Naive thymus-derived CD8-positive, alpha-beta T cell (primary cell): ENCODE measurements at places on chromosomes 12 and 14.
A peak's percentile ranks its signal among the peaks of the same experiment; 100 is the strongest.

- no peak overlapping the region for H3K4me3 ChIP-seq
- no peak for DNase-seq
- no peaks in the 10 kb centered on the region for H3K36me3 ChIP-seq
- no peaks in the 10 kb centered on the region for H3K4me1 ChIP-seq
- H3K27me3 ChIP-seq: no peaks in the 10 kb centered on the region
- no peak overlapping the region for H3K27ac ChIP-seq
These were observed 956.0 kb upstream of the NOVA1 start for GRCh38 chr14:27553790-27554189.

GRCh38 chr12:84874125-84874824, 38.3 kb downstream of the SLC6A15 start:
- H3K36me3 ChIP-seq: no peaks in the 10 kb centered on the region
- DNase-seq: peak; percentile 36
- no peak overlapping the region for H3K4me3 ChIP-seq
- peaks cover 5% of the 10 kb centered on the region for H3K27me3 ChIP-seq
- no peak overlapping the region for H3K27ac ChIP-seq
- no peaks in the 10 kb centered on the region for H3K4me1 ChIP-seq

DNA sequence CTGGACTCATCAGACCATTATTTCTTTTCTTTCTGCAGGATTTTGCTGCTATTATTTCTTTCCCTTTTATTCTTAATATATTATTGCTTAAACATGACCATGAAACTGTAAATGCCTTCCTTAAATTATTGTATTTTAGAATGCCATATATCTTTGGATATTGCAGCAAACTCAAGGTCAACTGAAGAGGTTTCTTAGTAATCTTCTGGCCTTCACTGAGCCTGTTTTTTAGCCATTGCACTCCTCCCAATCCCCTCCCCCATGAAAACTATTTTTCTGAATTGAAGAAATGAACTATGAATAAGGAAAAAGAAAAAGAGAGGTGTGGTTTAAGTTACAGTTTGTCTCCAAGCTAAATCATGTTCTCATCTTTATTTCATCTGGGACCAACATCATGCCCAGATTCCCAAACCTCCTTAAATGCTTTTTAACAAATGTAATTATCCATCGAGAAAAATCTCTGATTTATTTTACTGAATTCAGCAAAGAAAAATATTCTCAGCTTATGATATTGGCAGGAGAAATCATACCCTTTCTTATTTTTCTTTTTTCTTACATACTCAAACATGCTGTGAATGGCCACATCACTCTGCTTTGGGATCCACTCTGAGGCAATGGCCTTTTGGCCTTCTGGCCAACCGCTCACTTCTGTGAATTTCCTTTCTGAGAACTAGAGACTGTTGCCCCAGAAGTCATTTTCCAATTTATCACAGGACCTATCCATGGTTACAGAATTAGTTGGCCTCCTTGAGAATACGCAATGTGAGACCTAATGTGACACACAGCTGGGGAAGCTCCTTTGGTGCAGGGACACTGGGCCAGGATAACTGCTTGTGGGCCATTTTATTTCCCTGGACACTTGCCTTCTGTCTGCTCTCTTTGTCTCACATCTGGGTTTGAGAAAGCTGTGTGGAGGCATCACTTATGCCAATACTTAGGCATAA, 50.9 kb downstream of the IGF1 start:
- H3K4me3 ChIP-seq: no peak overlapping the region
- no peak overlapping the region for H3K27ac ChIP-seq
- H3K4me1 ChIP-seq: no peaks in the 10 kb centered on the region
- no peaks in the 10 kb centered on the region for H3K27me3 ChIP-seq

DNA sequence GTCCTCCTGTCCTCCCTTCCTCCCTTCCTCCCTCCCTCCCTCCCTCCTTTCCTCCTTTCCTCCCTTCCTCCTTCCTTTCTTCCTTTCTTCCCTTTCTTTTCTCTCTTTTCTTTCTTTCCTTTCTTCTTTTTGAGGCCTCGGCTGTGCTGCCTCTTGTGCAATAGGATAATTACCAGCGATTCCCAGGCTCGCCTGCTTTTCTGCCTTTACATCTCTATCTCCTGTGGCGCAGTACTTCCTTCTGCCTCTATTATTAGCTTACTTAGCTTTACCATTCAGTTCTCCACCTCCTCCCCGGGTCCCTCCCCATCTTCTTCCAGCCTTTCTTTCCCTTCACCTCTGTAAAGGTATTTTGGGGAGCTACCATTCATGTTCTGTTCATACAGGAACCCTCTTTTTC, 19.9 kb downstream of the ETV6 start:
- H3K4me1 ChIP-seq: peaks cover 37% of the 10 kb centered on the region
- no peak overlapping the region for H3K4me3 ChIP-seq
- no peaks in the 10 kb centered on the region for H3K36me3 ChIP-seq

- DNase-seq: no peak
- no peaks in the 10 kb centered on the region for H3K36me3 ChIP-seq
- H3K27me3 ChIP-seq: peaks cover 36% of the 10 kb centered on the region
- peaks cover 2% of the 10 kb centered on the region for H3K4me1 ChIP-seq
- H3K4me3 ChIP-seq: no peak overlapping the region
- no peak overlapping the region for H3K27ac ChIP-seq
These were observed 120.8 kb downstream of the GLT1D1 start for GRCh38 chr12:128973883-128974681.

- H3K4me1 ChIP-seq: peaks cover 60% of the 10 kb centered on the region
- no peaks in the 10 kb centered on the region for H3K36me3 ChIP-seq
- peak overlapping the region; percentile 81 for H3K27ac ChIP-seq
- DNase-seq: no peak
These were observed 22.3 kb upstream of the PLXNC1 start for GRCh38 chr12:94126067-94126466.

DNA sequence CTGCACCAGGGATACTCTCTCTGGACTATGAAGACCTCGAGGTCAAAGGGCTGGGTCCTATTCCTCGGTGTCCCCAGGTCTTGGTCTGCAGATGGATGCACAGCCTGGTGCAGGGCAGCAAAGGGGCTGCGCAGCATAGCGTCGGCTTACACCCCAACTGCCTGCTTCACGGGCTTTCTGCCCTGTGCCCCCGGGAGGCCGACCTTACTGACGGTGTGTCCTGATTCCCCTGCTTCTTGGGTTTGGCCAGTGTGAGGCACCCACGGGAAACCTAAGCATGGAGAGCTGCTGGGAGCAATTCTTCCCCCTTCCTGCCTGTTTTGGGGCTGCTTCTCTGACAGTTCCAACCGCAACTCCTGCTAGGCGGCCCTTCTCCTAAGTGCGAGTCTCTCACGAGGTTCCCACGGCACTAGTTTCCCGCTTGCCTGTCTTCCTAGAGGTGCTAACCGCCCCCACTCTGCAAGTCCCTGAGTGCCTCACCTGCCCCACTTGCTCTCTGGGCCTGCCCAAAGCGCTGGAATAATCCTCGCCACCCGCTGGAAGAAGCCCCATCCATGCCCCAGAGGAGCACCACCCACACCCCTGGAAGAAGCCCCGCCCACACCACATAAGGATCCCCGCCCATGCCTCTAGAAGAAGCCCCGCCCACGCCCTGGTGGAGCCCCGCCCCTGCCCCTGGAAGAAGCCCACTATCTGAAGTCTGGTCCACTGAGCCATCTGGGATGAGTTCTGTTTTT, 54.0 kb downstream of the PRIMA1 start:
- no peaks in the 10 kb centered on the region for H3K36me3 ChIP-seq
- H3K4me3 ChIP-seq: no peak overlapping the region

DNA sequence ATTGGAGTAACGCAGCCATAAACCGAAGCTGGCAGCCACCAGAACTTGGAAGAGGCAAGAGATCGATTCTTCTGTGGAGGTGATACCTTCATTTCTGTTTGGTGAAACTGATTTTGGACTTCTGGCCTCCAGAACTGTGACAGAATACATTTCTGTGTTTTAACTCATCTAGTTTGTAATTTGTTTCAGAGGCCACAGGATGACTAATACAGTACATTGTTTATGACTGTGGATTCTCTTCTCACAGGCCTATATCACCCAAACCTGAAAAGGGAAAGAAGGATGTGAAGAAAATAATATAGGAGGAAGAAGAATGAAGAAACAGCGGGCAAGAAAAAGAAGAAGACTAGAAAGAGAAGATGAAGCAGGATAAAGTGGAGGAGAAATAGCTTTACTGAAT, 263.8 kb upstream of the DIO2 start:
- no peak for DNase-seq
- H3K27ac ChIP-seq: no peak overlapping the region
- H3K4me3 ChIP-seq: no peak overlapping the region
- H3K36me3 ChIP-seq: peaks cover 13% of the 10 kb centered on the region
- no peaks in the 10 kb centered on the region for H3K4me1 ChIP-seq

DNA sequence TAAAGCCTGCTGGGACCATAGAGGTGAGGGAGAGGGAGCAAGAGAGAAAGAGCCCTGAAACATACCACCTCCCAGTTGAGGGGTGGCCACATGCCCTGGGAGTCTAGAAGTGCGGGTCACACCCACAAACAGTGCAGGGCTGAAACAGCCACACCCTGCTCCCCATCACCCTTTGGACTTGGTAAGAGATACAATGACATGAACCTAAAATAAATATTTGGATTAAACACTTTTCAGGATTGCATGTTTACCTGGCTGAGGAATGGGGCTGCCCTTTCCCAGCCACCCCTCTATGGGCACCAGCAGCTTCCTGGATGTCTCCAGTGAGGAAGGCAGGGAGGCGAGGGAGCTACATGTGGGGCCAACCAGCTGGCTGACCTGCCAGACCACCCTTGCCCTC, 39.0 kb upstream of the TC2N start:
- no peak overlapping the region for H3K4me3 ChIP-seq
- no peaks in the 10 kb centered on the region for H3K36me3 ChIP-seq
- no peak overlapping the region for H3K27ac ChIP-seq
- H3K27me3 ChIP-seq: no peaks in the 10 kb centered on the region
- no peak for DNase-seq

- peaks cover 9% of the 10 kb centered on the region for H3K4me1 ChIP-seq
- peak overlapping the region; percentile 10 for H3K4me3 ChIP-seq
- peaks cover 87% of the 10 kb centered on the region for H3K27me3 ChIP-seq
- H3K27ac ChIP-seq: no peak overlapping the region
These were observed 128.0 kb downstream of the NDUFA12 start for GRCh38 chr12:94875525-94875924.

GRCh38 chr14:83470959-83471695, 1937.5 kb upstream of the SEL1L start:
- DNase-seq: no peak
- H3K4me3 ChIP-seq: no peak overlapping the region
- no peaks in the 10 kb centered on the region for H3K27me3 ChIP-seq
- no peaks in the 10 kb centered on the region for H3K4me1 ChIP-seq

- H3K36me3 ChIP-seq: peaks cover 24% of the 10 kb centered on the region
- H3K27ac ChIP-seq: peak overlapping the region; percentile 14
- H3K4me1 ChIP-seq: peaks cover 28% of the 10 kb centered on the region
- H3K27me3 ChIP-seq: no peaks in the 10 kb centered on the region
These were observed 51.2 kb downstream of the TESPA1 start for GRCh38 chr12:54933376-54933775.

DNA sequence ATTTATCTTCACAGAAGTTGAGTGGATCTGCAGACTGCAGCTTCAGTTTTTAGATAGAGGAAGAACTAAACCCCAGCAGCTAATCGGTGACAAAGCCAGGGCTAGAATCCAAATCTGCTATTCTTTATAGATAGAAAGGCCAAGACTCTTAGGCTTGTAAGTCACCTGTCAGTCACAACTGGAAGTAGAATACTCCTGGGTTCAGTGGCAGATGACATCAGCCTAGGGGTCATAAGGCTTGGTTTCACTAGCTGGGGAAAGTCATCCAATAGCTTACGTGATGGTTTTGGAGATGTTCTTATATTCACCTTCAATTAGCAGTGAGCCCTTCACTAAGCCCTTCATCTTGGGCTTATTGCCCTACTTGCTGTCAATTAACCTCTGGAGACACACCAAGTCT, 93.4 kb downstream of the APAF1 start:
- H3K27ac ChIP-seq: no peak overlapping the region
- H3K36me3 ChIP-seq: no peaks in the 10 kb centered on the region

GRCh38 chr12:110858848-110859247, 12.1 kb downstream of the CCDC63 start:
- no peaks in the 10 kb centered on the region for H3K36me3 ChIP-seq
- no peak overlapping the region for H3K27ac ChIP-seq
- H3K27me3 ChIP-seq: no peaks in the 10 kb centered on the region
- no peak for DNase-seq
- no peak overlapping the region for H3K4me3 ChIP-seq

GRCh38 chr12:130711756-130712155, 4.3 kb downstream of the RIMBP2 start:
- peaks cover 31% of the 10 kb centered on the region for H3K27me3 ChIP-seq
- no peak overlapping the region for H3K4me3 ChIP-seq
- H3K36me3 ChIP-seq: no peaks in the 10 kb centered on the region

DNA sequence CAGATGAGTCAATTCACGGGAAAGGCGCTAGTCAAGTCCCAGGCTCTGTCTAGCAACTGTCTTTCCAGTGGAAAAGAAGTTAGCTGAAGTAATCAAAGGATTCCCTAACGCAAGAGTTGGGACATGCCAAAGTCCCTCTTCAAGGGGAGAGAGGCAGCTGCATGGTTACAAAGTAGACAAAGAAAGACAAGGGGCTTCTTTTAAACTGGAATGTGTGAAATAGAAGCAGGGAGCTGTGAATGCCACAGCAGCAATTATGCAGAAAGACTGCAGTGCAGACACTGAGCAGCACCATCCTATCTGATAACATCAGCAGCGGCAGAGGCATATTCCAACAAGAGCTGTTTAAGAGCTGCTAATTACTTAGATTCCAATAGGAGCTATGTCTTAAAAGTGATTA, 12.5 kb upstream of the CIPC start:
- no peak for DNase-seq
- H3K4me3 ChIP-seq: no peak overlapping the region
- H3K36me3 ChIP-seq: no peaks in the 10 kb centered on the region
- peaks cover 6% of the 10 kb centered on the region for H3K4me1 ChIP-seq

DNA sequence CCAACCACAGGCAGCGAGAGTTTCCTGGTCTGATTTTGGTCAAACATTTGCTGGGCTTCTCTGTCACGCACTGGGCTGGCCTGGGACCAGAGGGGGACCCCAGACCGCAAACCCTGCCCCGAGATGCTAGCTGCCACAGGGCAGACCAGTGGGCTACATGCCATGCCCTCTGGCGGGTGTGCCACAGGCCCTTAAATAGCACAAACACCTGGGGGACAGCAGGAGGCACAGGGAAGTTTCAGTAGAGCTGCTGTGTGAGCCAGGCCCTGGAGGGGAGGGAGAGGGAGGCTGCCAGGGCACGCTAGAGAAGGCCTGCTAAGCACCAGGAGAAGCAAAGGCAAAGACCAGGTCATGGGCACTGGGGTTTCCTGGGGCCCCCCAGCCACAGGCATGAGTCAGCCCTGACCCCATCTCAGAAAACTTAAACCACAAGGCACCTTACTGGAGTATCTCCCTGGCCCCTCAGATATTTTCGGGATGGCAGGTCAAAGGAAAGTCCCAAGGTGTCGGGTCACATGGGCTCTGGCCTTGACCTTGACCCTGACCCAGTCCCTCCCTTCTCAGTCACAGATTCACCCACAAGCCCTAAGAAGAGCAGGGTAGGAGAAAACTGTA, 29.2 kb downstream of the ITPK1 start:
- peaks cover 31% of the 10 kb centered on the region for H3K4me1 ChIP-seq
- DNase-seq: no peak
- H3K27me3 ChIP-seq: no peaks in the 10 kb centered on the region

- peaks cover 12% of the 10 kb centered on the region for H3K4me1 ChIP-seq
- H3K36me3 ChIP-seq: no peaks in the 10 kb centered on the region
- peaks cover 4% of the 10 kb centered on the region for H3K27me3 ChIP-seq
- no peak overlapping the region for H3K4me3 ChIP-seq
- H3K27ac ChIP-seq: no peak overlapping the region
These were observed 6.9 kb downstream of the DUSP6 start for GRCh38 chr12:89345376-89345775.

- H3K27ac ChIP-seq: peak overlapping the region; percentile 98
- no peak for DNase-seq
- H3K27me3 ChIP-seq: no peaks in the 10 kb centered on the region
- H3K4me3 ChIP-seq: peak overlapping the region; percentile 95
These were observed 6.7 kb upstream of the C12orf50 start for GRCh38 chr12:88035907-88036289.

- no peaks in the 10 kb centered on the region for H3K36me3 ChIP-seq
- no peak overlapping the region for H3K27ac ChIP-seq
These were observed 23.1 kb upstream of the PGF start for GRCh38 chr14:74978416-74978947.
